ENCODE measurements at places on chromosomes 13 and 19.

GRCh38 chr19:31985001-31985605 is 360.3 kb upstream of the ZNF507 start:
- DNase-seq, result no peak

GRCh38 chr13:44352202-44352601 is 21.4 kb upstream of the SERP2 start:
- no peak for DNase-seq

DNA sequence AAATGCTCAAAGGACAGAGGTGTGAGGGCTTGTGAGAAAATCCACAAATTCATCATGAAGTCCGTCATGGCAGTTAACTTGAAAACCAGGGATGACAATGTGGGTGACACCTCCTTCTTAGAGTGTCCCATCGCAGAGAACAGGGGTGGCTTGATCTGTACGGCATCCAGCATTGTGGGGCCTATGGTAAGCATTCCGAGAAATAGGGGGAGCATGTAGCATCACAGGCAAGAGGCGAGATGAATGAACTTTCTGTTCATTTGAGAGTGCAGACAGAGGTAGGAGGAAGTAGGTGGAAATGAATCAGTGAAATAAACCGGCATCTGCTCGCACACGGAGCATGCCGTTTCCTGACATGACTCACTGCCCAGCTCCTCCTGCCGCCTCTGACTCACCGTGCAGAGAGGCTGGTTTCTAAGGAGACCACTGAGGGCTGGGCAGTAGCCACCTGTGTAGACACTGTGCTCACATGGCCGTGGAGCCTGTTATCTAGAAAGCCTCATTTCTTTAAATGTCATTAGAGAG is 339.0 kb downstream of the RFC3 start:
- DNase-seq, result peak; percentile 19

DNA sequence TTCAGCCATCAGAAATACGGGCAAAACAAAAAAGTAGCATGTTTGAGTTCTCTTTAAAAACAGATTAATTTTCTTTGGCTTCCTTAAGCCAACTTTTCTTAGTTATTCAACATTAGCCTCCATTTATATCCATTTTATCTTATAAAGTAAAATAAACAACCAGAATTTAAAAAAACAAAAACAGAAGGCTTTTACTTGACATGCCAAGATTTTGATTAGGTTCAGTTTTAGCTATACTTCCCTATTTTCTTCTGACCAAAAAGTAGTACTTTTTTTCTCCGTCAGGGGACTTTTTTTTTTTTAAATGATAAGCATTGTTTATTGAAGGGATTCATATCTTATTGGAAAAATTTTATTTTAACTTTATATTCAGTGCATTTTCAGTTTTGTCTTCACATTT is 18.1 kb downstream of the RNASEH2B start:
- DNase-seq, result no peak

- DNase-seq, result no peak
These were observed 71.9 kb downstream of the CHST8 start for GRCh38 chr19:33693678-33694077.

DNA sequence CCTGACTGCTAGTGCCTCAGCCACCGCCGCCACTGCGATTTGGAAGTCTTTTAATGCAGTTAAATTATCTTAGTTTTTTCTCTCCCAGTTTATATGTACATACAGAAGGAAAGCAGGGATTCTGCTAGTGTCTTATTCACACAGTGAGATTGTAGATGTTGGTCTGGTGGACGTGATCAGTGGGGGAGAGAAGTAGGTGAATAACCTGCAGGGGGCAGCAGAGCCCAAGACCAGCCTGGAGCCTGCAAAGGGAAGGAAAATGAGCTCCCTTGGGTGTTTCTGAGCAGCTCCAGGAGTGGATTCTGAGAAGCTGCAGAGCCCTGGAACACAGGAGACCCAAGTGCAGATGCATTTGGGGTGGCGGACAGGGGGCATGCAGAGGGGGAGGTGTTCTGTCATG is 26.3 kb downstream of the ZNF844 start:
- DNase-seq, result peak; percentile 69

DNA sequence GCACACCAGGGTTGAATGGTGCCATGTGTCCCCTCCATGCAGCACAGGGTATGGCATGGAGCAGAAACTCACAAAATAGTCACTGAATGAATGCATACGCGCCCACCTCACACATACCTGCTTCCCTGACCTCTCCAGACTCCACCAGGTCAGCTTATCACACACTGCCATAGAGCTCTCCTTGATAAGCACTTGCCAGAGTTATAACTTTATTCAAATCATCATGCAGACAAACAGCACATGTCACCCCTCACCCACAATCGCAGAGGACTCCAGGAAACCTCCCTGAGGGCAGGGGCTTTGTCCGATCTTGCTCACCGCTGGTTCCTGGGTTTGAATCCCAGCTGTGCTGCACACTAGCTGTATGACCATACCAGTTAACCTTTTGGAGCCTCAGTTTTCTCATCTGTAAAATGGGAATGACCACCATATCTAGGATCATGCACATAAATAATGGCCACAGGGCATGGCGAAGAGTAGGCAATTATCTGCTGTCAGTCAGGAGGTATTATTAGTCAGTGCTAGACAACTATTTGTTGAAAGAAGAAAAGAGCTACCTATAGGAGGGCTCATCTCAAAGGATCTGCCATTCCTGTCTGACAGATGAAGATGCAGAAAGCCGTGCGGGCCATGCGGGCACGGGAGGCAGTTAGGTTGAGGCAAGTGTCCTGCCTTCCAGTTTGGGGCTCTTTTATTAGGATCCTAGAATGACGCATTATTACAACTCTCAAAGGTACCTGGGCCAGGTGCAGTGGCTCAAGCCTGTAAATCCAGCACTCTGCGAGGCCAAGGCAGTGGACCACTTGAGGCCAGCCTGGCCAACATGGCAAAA is 14.0 kb downstream of the XRCC1 start:
- no peak for DNase-seq

DNA sequence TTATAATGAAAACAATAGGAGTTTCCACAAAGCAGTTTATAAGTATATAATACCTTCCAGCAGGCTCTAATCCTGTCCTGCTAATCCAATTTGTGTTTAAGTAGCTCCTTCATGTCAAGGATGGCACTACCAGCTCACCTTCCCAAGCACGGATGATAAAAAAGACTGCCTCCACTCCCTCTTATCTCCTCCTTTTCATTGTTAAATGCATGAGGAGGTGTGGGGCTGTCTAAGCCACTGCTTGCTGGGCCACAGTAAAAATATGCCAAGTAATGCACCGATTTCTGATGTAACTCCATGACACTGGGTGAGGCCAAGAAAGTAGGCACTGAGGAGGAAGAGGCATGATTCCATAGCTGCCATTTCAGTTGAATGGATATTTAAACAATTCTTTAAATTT is 193.1 kb downstream of the ZIC5 start:
- no peak for DNase-seq

DNA sequence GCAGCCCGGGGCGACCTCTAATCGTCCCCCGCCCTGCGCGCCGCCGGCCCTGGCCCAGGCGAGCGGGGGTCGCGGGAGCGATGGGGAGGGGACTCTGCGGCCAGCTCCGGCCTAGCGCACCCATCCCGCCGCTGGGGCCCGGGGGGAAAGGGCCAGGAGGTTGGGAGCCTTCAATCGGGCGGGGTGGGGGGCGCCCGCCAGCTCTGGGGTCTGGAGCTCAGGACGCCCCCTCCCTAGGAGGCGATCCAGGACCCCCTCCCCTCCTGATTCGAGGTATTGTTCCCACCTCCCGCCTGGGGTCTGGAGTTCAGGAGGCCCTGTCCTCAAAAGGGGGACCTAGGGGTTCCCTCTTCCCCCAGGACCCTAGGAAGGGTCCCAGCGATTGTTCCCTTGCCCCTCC is 430 bp downstream of the ZNF358 start:
- no peak for DNase-seq

DNA sequence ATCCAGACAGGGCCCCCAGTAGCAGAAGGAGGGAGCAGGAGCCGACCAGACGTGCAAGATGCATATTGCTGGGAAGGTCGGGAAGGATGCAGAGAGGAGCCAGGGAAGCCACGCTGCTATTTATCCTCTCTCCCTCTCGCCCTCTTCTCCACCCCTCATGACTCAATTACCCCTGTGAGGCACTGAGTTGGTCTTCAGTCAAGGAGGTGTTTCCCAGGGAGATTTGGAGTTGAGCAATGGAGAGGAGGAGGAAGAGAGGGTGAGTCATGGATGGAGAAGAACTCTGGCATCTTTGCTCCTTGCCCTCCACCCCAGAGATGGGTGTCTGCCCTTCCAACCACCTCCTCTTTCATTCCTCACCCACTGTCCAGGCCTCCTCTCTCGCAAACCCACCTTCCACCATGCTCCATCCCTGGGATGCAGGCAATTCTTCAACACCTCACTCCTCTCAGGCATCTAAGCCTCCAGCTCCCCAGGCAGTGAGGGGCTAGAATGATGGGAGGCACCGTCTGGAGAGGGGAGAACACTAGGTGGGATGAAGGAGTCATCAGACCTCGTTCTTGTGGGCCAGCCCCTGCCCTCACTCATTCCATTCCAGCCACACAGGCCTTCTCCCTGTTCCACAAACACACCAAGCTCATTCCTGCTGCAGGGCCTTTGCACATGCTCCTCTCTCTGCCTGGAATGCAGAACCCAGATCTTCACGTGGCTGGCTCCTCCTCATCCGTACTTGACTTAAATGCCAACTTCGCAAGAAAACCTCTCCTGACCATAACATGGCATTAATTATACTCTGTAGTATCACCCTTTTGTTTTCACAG is at the start of gene SBSN:
Gene SBSN (minus strand): TSS at position 94 of the 821 bp plus-strand sequence. CDS start 30 bp downstream, at position 64.
- no peak for DNase-seq

DNA sequence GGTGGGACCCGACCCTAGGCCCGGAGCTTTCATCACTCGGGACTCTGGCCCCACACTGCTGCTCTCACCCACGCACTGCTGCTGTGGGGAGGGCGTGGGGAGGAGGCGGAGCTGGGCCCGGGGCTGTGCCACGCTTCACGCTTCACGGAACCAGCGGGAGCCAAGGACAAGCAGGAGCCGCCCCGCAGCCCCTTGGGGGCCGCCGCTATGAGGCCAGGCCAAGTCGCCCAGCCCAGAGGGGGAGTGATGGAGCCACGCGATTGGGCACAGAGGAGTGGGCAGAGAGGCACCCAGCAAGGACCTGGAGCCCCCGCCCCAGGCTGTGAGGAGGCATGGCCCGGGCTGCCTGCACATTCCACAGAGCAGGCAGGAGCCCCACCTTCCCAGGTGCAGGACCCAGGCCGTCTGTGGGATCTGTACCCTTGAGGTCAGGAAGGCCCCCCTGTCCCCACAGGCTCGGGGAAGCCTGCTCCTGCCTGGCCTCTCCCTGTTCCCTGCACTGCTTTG is 10.2 kb upstream of the SUPT20H start:
- no peak for DNase-seq

DNA sequence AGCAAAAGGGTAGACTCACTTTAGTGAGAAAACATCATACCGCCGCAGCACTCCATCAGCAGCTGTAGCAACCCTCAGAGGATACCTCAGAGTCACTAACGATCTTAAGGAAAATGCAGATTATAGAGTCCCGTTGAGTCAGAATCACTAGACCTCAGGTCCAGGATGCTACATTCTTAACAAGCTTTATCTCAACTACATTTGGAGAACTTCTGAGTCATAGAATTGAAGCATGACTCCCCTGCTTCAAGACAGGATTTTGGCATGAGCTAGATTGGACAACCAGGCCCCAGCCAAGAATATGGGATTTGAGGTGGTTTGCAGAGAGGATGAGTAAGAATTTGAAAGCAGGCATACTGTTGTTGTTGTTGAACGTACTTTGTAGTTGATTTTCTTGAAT is 118.9 kb upstream of the UBL3 start:
- DNase-seq, result no peak

GRCh38 chr19:54792814-54793213 is 10.6 kb upstream of the KIR2DL4 start:
- no peak for DNase-seq

GRCh38 chr13:55761986-55762385 is 1378.7 kb upstream of the PRR20A start:
- no peak for DNase-seq

GRCh38 chr19:43470288-43470687 is 4.9 kb upstream of the LYPD3 start:
- no peak for DNase-seq

- no peak for DNase-seq
These were observed 7.3 kb downstream of the ZNF555 start for GRCh38 chr19:2848616-2849015.

DNA sequence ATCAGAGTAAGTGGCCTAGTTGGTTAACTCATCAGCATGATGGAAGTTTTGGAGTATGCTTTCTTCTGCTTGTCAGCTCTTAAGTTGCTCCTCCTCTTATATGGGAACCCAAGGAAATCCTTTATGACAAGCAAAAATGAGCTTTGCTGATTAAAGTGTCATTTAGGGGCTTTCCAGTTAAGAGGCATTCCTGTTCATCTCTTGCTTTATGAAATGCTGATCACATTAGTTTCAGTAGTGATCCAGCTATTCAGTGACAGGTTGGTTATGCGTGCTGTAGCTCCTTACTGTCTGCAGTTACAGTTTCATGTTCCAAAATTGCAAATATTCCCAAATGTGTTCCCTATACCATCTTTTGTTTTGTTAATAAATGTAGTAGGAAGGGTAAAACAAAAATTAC is 146.6 kb downstream of the CDK8 start:
- no peak for DNase-seq

GRCh38 chr13:95226050-95226449 is 75.2 kb downstream of the ABCC4 start:
- DNase-seq, result no peak

DNA sequence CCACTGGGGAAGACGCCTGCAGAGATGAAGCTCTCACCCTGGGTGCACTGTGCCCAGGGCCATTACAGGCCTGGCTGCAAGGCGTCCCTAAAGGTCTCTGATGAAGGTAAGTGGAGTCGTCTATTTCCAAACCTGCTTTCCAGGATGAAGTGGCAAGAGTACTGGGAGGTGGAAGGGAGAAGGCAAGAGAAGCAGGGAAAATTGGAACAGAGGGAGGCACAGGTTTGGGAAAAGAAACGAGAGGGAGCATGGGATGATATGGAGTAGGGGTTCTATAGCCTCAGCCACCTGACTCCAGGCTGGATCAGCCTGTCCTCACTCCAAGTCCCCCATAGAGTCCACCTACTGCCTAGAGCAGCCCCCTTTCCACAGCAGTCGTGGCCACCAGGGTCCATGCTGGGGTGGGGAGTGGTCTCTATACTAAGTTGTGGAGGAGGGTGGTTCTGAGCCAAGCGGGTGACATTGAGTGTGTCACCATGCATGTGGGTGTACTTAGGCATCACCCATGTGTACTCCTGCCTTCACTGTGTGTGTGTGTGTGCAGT is at the start of gene OR10H5:
Gene OR10H5 (plus strand): TSS at position 51 of the 545 bp plus-strand sequence. CDS start 6,388 bp downstream, outside the sequence.
- DNase-seq, result no peak

GRCh38 chr19:15506074-15506571 is 2.2 kb upstream of the CYP4F22 start:
- DNase-seq, result no peak

- no peak for DNase-seq
These were observed 93.9 kb upstream of the SPATA13 start for GRCh38 chr13:24066405-24067295.

DNA sequence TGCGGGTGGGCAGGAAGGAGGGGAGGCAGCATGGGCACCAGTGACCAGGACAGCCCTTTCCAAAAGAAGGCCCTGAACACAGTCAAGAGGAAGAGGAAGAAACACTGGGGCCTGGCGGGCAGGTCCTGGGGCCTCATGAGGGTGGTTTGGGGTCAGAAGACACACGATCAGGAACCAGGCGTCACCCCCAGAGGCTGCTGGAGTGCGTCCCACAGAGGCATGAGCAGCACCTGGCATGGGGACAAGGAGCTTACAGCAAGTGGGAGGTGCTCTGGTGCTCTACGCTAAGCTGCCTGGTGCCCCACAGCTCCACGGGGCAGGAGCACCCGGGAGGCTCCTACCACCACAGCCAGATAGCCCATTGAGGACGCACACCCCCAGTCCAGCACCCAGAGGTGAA is 20.0 kb downstream of the ELL start:
- DNase-seq, result no peak

- DNase-seq, result no peak
These were observed 5.1 kb downstream of the IRGC start for GRCh38 chr19:43720936-43721335.

GRCh38 chr13:92821324-92821723 is 405.3 kb upstream of the GPC6 start:
- no peak for DNase-seq

All from activated naive CD4-positive, alpha-beta T cell treated with Interleukin-2 at 50 U/mL for 16 hours (primary cell).